ENCODE measurements at places on chromosomes 7 and 10.

DNA sequence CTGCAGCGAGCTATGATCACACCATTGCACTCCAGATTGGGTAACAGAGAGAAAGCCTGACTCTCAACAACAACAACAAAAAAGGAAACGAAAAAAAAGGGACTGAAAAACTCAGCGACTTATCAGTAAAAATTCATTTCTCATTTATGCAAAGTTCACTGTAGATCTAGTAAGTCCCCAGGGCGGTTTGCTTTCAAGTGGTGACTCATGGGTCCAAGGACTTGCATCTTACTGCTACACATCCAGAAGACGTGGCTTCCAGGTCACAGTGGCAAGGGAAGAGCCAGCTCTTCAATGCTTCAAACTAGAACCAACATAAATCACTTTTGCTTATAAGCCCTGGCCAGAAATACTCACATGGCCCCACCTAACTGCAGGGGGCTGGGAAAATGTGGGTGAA, 178.3 kb upstream of the AUTS2 start:
- H3K27ac ChIP-seq: no peak overlapping the region
- no peaks in the 10 kb centered on the region for H3K36me3 ChIP-seq
- DNase-seq: no peak
- no peaks in the 10 kb centered on the region for H3K4me1 ChIP-seq

- no peak for DNase-seq
- no peaks in the 10 kb centered on the region for H3K36me3 ChIP-seq
- peaks cover 57% of the 10 kb centered on the region for H3K4me1 ChIP-seq
These were observed 12.2 kb upstream of the SVIL start for GRCh38 chr10:29646960-29647461.

DNA sequence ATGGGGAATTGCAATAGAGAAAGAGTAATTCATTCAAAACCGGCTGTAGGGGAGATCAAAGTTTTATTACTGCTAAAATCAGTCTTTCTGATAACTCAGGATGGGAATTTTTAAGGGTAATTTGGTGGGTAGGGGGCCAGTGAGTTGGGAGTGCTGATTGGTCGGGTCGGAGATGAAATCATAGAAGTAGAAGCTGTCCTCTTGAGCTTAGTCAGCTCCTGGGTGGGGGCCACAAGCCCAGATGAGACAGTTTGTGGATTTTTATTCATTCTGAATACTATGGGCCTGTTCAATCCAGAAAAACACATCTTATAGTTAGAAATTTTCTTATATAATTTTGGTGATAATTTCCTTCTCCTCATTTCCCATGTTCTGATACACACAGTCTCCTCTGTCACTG, 25.4 kb downstream of the CALD1 start:
- DNase-seq: no peak
- no peak overlapping the region for H3K27ac ChIP-seq
- no peaks in the 10 kb centered on the region for H3K27me3 ChIP-seq
- H3K4me1 ChIP-seq: no peaks in the 10 kb centered on the region
- no peaks in the 10 kb centered on the region for H3K36me3 ChIP-seq

- H3K27me3 ChIP-seq: no peaks in the 10 kb centered on the region
- no peak for DNase-seq
- H3K27ac ChIP-seq: no peak overlapping the region
- no peaks in the 10 kb centered on the region for H3K4me1 ChIP-seq
- no peaks in the 10 kb centered on the region for H3K36me3 ChIP-seq
These were observed 103.0 kb downstream of the VOPP1 start for GRCh38 chr7:55469271-55469681.

DNA sequence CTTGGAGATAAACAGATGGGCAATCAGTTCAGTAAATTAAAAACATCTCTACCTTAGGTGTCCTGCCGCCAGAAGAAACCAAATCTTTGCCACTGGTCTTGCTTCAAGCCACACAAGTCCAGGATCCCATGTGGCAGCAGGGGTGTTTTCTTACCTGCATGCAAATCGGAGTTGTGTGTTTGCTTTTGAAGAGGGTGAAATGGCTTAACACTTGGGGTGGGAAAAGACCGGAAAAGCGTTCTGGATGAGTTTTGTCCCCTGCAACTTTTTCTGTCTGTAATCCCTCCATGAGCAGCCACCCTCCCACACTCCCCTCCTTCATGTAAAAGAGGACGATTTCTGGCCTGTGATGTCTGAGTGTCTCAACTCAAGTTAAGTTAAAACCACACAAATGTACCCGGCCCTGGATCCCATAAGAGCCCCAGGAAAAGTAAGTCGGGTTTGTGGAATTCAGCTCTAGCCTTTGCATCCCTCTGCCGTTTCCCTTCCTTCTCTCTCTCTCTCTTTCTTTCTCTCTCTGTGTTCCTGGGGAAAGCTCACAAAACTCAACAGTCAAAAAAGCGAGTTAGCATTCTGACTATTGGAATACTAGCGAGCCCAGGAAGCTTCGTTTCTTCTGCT, 178.5 kb downstream of the TCF7L2 start:
- peaks cover 12% of the 10 kb centered on the region for H3K4me1 ChIP-seq
- peak overlapping the region; percentile 28 for H3K27ac ChIP-seq
- H3K27me3 ChIP-seq: no peaks in the 10 kb centered on the region

GRCh38 chr10:111338805-111339204, 262.0 kb downstream of the ADRA2A start:
- no peak overlapping the region for H3K4me3 ChIP-seq
- no peaks in the 10 kb centered on the region for H3K27me3 ChIP-seq
- no peak for DNase-seq
- H3K36me3 ChIP-seq: no peaks in the 10 kb centered on the region
- no peak overlapping the region for H3K27ac ChIP-seq
- H3K4me1 ChIP-seq: no peaks in the 10 kb centered on the region

DNA sequence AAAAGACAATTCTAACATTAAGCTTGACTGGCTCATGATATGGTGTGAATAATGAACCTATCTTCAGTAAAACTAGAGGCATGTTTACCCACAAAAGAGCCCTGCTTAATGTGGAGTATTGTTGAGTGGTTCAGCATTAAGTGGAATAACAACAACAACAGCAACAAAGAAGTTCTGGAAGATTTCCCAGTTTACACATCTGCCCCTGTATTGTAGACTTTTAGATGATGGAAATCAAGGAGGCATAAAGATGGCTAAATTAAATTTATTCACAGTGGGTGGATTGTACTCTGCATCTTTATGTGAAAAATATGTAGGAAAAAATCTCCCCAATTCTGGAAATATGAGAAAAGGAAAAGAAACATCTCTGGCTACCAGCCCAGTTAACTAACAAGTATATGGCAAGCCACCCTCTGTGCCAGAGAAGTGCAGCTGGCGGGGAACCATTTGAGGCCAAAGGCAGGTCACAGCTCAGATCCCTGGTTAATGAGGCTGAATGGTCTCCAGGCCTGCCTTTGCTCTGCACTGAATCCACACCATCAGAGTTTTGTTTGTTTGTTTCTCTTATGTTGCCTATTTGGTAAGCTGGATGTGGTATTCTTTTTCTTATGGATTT, 186.0 kb downstream of the SEMA3D start:
- no peak overlapping the region for H3K4me3 ChIP-seq
- no peaks in the 10 kb centered on the region for H3K4me1 ChIP-seq
- no peaks in the 10 kb centered on the region for H3K36me3 ChIP-seq
- no peak for DNase-seq
- no peaks in the 10 kb centered on the region for H3K27me3 ChIP-seq
- no peak overlapping the region for H3K27ac ChIP-seq

GRCh38 chr10:124998624-124999291, 56.8 kb downstream of the ZRANB1 start:
- H3K27ac ChIP-seq: no peak overlapping the region
- H3K4me1 ChIP-seq: peaks cover 42% of the 10 kb centered on the region
- DNase-seq: no peak
- H3K4me3 ChIP-seq: no peak overlapping the region
- H3K36me3 ChIP-seq: peaks cover 37% of the 10 kb centered on the region
- no peaks in the 10 kb centered on the region for H3K27me3 ChIP-seq

GRCh38 chr7:18087026-18087686, 59.5 kb upstream of the PRPS1L1 start:
- H3K27ac ChIP-seq: no peak overlapping the region
- peaks cover 25% of the 10 kb centered on the region for H3K4me1 ChIP-seq
- no peak for DNase-seq
- H3K27me3 ChIP-seq: peaks cover 18% of the 10 kb centered on the region

- H3K4me1 ChIP-seq: no peaks in the 10 kb centered on the region
- no peak overlapping the region for H3K27ac ChIP-seq
- H3K27me3 ChIP-seq: no peaks in the 10 kb centered on the region
- no peak for DNase-seq
- no peak overlapping the region for H3K4me3 ChIP-seq
These were observed 41.8 kb downstream of the HABP2 start for GRCh38 chr10:113594652-113595051.

DNA sequence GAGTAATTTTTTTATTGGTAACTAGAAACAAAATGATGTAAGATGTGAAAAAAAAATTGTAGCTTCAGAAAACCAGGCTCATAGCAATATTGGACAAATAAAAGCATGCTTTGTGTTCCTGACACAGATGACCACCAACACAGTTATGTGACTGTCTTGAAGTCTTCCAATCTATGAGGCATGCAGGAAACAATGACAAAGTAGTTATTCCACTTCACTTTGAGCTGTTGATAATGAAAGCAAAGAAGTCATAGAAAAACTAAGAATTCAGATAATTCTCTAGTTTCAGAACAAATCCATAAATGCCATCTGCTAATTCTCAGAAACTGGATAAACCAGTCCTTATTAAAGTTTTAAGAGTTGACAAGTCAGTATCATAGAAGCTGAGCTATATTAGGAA, 378.4 kb upstream of the SEMA3D start:
- H3K27ac ChIP-seq: no peak overlapping the region
- H3K4me3 ChIP-seq: no peak overlapping the region
- no peak for DNase-seq
- no peaks in the 10 kb centered on the region for H3K36me3 ChIP-seq
- no peaks in the 10 kb centered on the region for H3K4me1 ChIP-seq

DNA sequence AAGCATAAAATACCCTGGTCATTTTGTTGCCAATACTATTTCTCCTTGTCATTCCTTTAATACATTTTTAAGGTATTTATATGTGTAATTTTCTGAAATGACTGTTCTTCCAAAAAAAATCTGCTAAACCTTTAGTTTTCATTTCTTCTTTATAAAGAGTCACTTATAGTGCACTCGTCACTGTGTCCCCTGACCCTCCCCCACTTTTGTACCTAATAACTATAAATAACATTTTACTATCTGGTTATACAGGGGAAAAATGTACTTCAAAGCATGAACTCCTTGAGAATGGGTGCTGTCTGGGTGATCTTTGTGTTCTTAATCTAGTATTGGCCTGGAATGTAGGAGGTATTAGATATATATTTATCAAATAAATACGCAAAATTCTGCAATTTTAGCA, 31.1 kb downstream of the RTKN2 start:
- H3K4me1 ChIP-seq: no peaks in the 10 kb centered on the region
- H3K27ac ChIP-seq: no peak overlapping the region
- no peaks in the 10 kb centered on the region for H3K36me3 ChIP-seq
- H3K27me3 ChIP-seq: no peaks in the 10 kb centered on the region

GRCh38 chr7:101126651-101127459, at the start of gene SERPINE1:
SERPINE1 (plus strand) TSS chr7:101127104; CDS start chr7:101128394, 1,290 bp downstream.
- H3K27ac ChIP-seq: peak within 1 kb of the TSS; percentile 70
- no peaks in the 10 kb centered on the region for H3K27me3 ChIP-seq
- H3K4me3 ChIP-seq: peak within 1 kb of the TSS; percentile 35

DNA sequence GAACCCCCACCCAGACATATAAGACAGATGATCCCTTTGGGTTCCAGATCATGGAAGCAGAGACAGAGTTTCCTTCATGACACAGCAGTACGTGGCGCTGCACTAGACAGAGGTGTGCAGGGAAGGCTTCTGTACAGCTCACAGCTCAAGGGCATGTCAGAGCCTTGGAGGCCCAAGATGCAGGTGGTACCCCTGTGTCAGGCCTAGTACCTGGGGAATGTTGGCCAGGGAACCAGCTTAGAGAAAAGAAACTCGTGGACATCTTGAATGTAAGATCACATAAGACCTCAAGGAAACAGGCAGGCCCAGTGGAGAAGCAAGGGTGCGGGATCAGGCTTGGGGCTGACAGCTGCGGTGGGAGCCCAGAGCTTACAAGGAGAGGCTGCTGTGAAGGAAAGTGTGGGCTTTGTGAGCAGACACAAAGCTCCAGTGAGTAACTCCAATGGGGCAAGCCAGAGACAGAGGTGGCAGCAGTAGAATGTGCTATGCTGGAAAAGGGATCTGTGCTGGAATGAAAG, 91.4 kb downstream of the WDFY4 start:
- H3K27me3 ChIP-seq: no peaks in the 10 kb centered on the region
- DNase-seq: no peak
- no peak overlapping the region for H3K4me3 ChIP-seq
- H3K4me1 ChIP-seq: no peaks in the 10 kb centered on the region

DNA sequence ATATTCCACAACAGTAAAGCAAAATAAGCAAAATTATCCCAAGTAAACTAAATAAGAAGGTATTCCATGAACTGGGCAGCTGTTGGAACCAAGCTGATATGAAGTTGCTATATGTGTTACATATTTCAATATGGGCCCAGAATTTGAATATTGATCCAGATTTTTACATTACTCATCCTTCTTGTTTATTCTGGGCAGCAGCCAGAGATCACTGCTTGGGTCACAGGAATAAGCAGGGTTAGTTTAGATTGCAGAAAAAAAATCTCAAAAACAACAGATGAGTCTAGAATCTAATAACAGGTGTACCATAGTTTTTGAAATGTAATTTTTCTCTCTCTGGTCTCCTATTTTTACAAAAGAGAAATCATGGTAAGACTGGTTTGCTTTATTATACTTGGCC, 171.5 kb upstream of the NAMPT start:
- H3K27me3 ChIP-seq: no peaks in the 10 kb centered on the region
- peaks cover 15% of the 10 kb centered on the region for H3K4me1 ChIP-seq
- H3K36me3 ChIP-seq: no peaks in the 10 kb centered on the region
- no peak for DNase-seq
- H3K27ac ChIP-seq: no peak overlapping the region
- no peak overlapping the region for H3K4me3 ChIP-seq

DNA sequence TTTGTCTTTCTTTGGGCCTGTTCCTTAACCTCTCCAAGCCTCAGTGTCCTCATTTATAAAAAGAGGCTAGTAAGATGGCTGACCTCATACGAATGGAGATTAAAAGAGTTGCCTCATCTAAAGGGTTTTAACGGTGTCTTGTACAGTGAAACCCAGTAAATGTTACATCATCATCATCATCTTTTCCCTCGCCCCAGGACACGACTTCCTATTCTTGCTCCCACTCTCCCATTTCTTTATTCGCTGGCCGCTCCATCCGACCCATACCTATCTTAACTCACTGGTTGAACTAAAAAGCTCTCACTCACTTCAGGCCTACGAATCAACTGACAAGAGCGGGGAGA, 554 bp downstream of the FRA10AC1 start:
- H3K27ac ChIP-seq: peak overlapping the region; percentile 90
- DNase-seq: no peak
- H3K27me3 ChIP-seq: no peaks in the 10 kb centered on the region
- peak overlapping the region; percentile 66 for H3K4me3 ChIP-seq
- no peaks in the 10 kb centered on the region for H3K36me3 ChIP-seq
- no peaks in the 10 kb centered on the region for H3K4me1 ChIP-seq
